ENCODE measurements at places on chromosomes 4 and X.

DNA sequence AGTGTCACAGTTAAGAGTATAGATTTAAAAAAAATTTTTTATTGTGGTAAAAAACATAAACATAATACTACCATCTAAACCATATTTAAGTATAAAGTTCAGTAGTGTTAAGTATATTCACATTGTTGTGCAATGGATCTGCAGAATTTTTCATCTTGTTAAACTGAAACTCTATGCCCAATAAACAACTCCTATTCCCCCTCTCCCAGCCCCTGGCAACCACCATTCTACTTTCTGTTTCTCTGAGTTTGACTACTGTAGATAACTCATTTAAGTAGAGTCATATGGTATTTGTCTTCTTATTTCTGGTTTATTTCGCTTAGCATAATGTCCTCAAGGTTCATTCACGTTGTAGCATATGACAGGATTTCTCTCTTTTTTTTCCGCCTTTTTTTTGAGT is 112.4 kb downstream of the PTTG2 start:
- DNase-seq, result peak; percentile 73

- DNase-seq, result peak; percentile 15
These were observed 78.2 kb downstream of the IL21 start for GRCh38 chr4:122542411-122543236.

- no peak for DNase-seq
These were observed 32.6 kb upstream of the MSMO1 start for GRCh38 chr4:165294907-165295306.

GRCh38 chr4:61714387-61714911 is 514.3 kb downstream of the ADGRL3 start:
- DNase-seq, result no peak

GRCh38 chr4:73606465-73606974 is 13.7 kb downstream of the RASSF6 start:
- no peak for DNase-seq

GRCh38 chrX:338281-338835 is 19.8 kb upstream of the GTPBP6 start:
- no peak for DNase-seq

- no peak for DNase-seq
These were observed 20.5 kb upstream of the ANTXR2 start for GRCh38 chr4:80093563-80093962.

GRCh38 chr4:119735165-119735651 is 106.6 kb upstream of the PDE5A start:
- peak; percentile 87 for DNase-seq

- DNase-seq, result no peak
These were observed 43.6 kb downstream of the RBM47 start for GRCh38 chr4:40586034-40586433.

DNA sequence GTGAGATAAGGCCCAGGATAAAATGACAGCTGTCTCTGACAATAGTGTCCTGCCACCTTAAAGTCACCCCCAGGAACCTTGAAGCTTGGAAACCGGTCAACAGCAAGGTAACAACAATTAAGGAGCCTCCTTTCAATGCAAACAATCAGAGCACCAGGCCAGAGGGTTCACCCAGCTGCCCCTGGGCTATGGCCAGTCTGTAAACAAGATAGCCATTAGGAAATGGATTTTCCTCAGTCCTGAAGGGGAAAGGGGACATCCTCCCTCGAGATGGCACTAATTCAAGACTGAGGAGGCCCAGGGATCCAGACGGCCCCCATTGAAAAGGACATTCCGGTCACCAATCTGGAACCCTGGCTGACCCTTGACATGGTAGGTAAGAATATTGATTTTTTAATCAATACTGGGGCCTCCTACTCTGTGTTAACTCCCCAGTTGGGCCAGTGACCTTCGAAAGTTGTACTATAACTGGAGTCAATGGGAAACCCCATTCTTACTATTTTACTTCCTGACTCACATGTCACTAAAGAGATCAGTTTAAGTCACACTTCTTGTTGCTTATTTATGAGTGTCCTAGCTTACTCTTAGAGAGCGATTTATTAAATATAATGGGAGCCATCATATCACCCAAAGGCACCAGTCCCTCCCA is 61.7 kb upstream of the CT45A1 start:
- DNase-seq, result no peak

GRCh38 chrX:23269923-23270322 is 64.7 kb upstream of the PTCHD1 start:
- no peak for DNase-seq

- DNase-seq, result no peak
These were observed 640.8 kb downstream of the TRIML1 start for GRCh38 chr4:188780028-188780427.

DNA sequence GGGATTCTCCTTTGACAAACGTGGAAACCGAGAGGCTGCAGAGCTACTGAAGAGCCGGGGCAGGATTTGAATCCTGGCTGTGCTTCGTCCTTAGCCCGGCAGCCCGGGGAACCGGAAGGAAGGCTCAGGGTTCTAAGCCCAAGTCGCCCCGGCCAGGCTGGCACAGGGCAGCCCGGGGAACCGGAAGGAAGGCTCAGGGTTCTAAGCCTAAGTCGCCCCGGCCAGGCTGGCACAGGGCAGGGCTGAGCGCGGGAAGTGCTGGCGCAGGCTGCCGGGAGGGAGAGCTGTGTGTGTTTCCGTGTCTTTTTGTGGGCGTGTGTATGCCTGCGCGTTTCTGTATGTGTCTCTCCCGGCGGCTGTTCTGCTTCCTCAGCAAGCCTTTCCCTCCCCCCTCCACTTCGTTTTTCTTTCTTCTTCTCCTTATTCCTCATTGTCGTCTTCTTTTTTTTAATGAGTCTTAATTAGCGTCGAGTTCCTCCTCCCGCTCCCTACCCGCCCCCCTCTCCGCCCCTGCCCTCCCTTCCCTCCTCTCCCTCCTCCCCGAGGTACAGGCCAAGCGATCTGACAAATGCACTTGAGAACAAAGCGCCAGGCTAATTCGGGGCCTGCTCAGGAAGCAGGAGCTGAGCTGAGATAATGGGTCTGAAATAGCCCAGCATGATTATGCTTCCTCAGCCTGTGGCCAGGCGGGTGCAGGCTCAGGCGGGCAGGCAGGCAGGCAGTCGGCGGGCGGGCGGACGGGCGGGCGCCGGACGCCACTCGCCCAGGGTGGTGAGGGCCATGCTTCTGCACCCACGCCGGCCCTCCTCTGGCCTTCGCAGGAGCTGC is 65.9 kb downstream of the EFNB1 start:
- peak; percentile 19 for DNase-seq

- DNase-seq, result peak; percentile 19
These were observed 323.2 kb upstream of the INTU start for GRCh38 chr4:127309369-127310102.

GRCh38 chr4:40206426-40206825 is 9.6 kb downstream of the RHOH start:
- no peak for DNase-seq

- no peak for DNase-seq
These were observed 292.7 kb downstream of the ARHGAP24 start for GRCh38 chr4:85767649-85768048.

DNA sequence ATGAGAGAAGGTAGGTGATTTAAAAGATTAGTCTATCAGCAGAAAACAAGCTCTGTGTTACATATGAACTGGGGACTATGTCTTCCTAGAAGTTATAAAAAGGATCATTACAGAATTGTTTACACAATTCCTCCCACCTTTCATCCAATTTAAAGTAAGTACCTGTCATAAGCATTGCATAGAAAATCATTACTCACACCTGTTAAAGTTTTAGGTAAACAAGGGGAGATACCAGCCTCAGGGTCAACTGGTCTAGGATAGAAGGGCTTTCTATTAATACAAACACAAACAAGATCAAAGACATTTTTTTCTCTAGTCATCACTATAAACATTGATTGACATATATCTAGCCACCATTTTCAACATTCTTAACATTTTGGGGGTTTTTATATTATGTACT is 333.9 kb downstream of the ARHGAP24 start:
- DNase-seq, result no peak

GRCh38 chr4:118950224-118950623 is 61.6 kb downstream of the SYNPO2 start:
- DNase-seq, result no peak

DNA sequence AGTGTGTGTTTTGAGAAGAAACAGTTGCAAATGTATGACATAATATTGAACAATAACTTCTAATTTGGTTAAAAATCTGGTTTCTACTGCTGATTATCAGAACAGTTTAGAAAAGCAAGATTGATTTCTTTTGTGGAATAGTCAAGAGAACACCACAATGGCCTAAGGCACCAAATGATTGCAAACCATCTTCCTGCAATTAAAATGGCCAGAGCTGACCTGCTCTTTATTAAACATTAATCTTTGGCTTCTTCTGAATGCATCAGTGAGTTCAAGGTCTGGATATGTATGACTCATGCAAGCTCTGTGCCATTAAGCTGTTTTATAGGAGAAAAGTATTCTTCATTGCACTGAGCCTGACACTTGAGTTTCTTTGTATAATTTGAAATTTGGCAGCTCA is 107.8 kb upstream of the PDHA2 start:
- DNase-seq, result peak; percentile 24

DNA sequence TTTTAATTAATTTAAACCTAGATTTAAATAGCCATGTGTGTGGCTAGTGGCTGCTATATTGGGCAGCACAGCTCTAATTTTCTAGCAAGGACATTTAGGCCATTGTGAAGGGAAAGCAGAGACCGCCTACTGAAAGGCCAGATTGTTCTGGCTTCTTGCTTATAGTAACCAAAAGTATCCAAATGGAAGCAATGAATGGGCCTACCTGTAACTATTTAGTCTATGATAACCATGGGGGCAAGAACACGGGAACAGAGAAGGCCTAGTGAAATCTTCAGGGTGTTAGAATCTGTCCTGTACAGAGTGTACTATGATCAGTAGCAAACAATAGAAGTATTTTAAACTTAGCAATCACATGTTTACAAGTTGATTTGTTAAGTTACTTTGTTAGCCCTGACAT is 16.5 kb upstream of the HPRT1 start:
- no peak for DNase-seq

- DNase-seq, result no peak
These were observed 141.4 kb downstream of the GRID2 start for GRCh38 chr4:92445127-92445526.

GRCh38 chr4:108337923-108338322 is 169.2 kb upstream of the LEF1 start:
- peak; percentile 10 for DNase-seq

GRCh38 chrX:42242004-42242403 is 318.6 kb upstream of the CASK start:
- no peak for DNase-seq
